ENCODE measurements at places on chromosomes 1 and 21. TPM values are rescaled to one million over a fixed set of nuclear protein-coding genes. Genes with fewer than 3 reads are reported as not detected.

DDOST gene
- 164 TPM for total RNA-seq

FOXD2 gene
- total RNA-seq = 0.32 TPM

SLAMF9 gene
- total RNA-seq = not detected

CD55 gene
- 29.4 TPM for total RNA-seq

FAM151A gene
- not detected for total RNA-seq

OR2T2 gene
- total RNA-seq = not detected

KCNH1 gene
- 14.2 TPM for total RNA-seq

ELF3 gene
- total RNA-seq = 0.32 TPM

PLEKHN1 gene
- total RNA-seq = 1.9 TPM

PRAMEF15 gene
- total RNA-seq = not detected

OR2T4 gene
- not detected for total RNA-seq

PADI6 gene
- total RNA-seq = not detected

OR2T33 gene
- not detected for total RNA-seq

C1QTNF12 gene
- 0.32 TPM for total RNA-seq

RGS18 gene
- total RNA-seq = not detected

C1QB gene
- total RNA-seq = not detected

FCGR1A gene
- total RNA-seq = not detected

FAM131C gene
- total RNA-seq = not detected

FCRL2 gene
- total RNA-seq = not detected

NPHP4 gene
- 6.5 TPM for total RNA-seq

EIF2D gene
- 47.9 TPM for total RNA-seq

SLC5A3 gene
- 31.6 TPM for total RNA-seq

LEPR gene
- total RNA-seq = 47.7 TPM

CNR2 gene
- total RNA-seq = not detected

LRIF1 gene
- total RNA-seq = 12.9 TPM

BARHL2 gene
- not detected for total RNA-seq

TMEM201 gene
- 6.8 TPM for total RNA-seq

HES2 gene
- not detected for total RNA-seq

RORC gene
- total RNA-seq = under 0.01 TPM

DPT gene
- 1.7 TPM for total RNA-seq

SLFNL1 gene
- under 0.01 TPM for total RNA-seq

FMO5 gene
- total RNA-seq = 1.3 TPM

GPR3 gene
- 0.64 TPM for total RNA-seq

RGS7 gene
- under 0.01 TPM for total RNA-seq

UMODL1 gene
- not detected for total RNA-seq

LENEP gene
- total RNA-seq = 0.43 TPM

CFAP107 gene
- total RNA-seq = not detected

FCRL1 gene
- total RNA-seq = not detected

TMCC2 gene
- total RNA-seq = 3.2 TPM

MANEAL gene
- 0.97 TPM for total RNA-seq

BCAR3 gene
- total RNA-seq = 36.4 TPM

ACOT11 gene
- total RNA-seq = 1.3 TPM

RAB3B gene
- total RNA-seq = 77.3 TPM

SMIM1 gene
- 1.7 TPM for total RNA-seq

BEND5 gene
- total RNA-seq = not detected

KISS1 gene
- total RNA-seq = 11.0 TPM

TTF2 gene
- 15.1 TPM for total RNA-seq

SPRR1B gene
- not detected for total RNA-seq

LGR6 gene
- not detected for total RNA-seq

TTLL10 gene
- total RNA-seq = not detected

DNAJC6 gene
- total RNA-seq = 12.2 TPM

S100A7A gene
- not detected for total RNA-seq

PDPN gene
- total RNA-seq = 28.7 TPM

Measured in fibroblast of villous mesenchyme (primary cell).